ELF-1 (cell line): ENCODE measurements at places on chromosomes 1 and 21.
A peak's percentile ranks its signal among the peaks of the same experiment; 100 is the strongest.

- no peak for DNase-seq
Measured at GRCh38 chr1:55443175-55443915, 228.2 kb upstream of the USP24 start.

DNA sequence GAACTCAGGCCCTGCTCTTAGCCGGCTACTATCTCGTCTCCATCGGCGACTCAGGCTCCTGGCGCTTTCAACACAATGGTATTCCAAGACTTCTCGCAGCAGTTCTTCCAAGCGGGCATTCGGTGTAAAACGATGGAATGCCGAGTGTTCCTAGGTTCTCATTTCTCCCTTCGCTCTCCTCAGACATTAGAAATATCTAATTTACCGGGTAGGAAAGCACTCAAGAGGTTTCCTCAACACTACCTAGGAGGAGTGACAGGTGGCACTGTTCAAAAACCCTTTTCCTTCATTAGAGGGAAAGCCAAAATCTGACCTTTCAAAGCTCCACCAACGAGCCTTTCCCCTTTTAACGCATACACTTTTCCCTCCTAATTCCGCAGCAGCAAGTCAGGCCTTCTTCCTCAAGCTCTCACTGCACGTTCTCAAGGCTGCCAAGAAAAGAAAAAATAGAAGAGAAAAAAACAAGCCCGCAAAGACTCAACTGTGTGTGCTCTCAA is 601 bp downstream of the UBE2G2 start:
- peak; percentile 54 for DNase-seq

- no peak for DNase-seq
Measured at GRCh38 chr1:49576327-49576901, 447.3 kb downstream of the AGBL4 start.

DNA sequence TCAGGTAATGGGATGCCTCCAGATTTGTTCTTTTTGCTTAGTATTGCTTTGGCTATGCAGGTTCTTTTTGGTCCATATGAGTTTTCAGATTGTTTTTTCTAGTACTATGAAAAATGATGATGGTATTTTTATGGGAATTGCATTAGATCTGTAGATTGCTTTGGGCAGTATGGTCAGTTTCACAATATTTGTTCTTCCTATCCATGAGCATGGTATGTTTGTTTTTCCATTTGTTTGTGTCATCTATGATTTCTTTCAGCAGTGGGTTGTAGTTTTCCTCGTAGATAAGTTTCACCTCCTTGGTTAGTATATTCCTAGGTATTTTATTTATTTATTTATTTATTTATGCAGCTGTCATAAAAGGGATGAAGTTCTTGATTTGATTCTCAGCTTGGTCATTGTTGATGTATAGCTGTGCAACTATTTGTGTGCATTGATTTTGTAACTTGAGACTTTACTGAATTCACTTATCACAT is 103.9 kb upstream of the DNAH14 start:
- no peak for DNase-seq

DNA sequence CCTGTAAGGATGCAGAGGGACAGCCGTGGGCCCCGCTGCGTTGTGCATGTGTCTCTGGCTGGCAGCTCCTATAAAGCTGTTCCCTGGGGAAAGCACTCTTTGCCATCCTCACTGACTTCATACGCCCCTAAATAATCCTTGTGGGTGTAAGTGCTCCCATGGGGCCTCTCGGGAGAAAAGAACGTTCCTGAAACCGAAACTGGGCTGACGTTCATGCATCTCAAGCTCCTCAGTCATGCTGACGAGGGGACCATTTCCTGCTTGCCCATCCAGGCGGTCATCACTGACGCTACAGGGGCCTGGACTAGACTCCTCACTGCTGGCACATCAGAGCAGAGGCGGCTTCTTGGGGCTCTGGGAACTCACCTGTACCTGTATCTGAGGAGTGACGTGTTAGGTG is 73.1 kb upstream of the USP24 start:
- no peak for DNase-seq

GRCh38 chr1:198649968-198650338 is 11.1 kb downstream of the PTPRC start:
- no peak for DNase-seq

DNA sequence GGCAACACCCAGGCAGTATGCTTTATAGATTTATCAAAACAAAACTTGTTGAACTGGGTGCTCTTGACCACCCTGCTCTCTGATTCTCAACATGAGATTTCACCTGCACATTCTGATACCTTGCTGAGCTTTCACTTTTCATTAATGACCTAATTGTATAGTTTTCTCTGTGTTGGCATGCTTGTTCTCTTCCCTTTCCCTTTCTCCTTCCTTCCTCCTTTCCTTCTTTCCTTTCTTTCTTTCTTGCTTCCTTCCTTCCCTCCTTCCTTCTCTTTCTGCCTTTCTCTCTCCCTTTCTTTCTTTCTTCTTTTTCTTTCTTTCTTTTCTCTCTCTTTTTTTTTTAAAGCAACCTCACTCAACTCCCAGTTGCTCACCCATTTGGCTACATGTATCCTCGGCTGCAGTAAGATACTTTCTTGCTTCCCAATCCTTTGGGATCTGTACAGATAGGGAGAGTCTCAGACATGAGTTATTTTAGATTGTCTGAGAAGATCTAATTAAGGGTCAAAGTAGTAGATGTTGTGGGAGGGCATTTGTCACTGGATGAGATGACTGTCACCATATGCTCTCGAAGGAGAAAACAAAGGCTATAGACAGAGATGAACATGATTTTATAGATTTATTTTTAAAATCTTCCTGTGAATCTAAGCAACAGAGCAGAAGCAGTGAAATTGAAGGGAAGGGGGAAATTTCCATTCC is 458.0 kb downstream of the USP25 start:
- no peak for DNase-seq

GRCh38 chr1:229058111-229058561 is 212.8 kb upstream of the RAB4A start:
- DNase-seq = no peak

DNA sequence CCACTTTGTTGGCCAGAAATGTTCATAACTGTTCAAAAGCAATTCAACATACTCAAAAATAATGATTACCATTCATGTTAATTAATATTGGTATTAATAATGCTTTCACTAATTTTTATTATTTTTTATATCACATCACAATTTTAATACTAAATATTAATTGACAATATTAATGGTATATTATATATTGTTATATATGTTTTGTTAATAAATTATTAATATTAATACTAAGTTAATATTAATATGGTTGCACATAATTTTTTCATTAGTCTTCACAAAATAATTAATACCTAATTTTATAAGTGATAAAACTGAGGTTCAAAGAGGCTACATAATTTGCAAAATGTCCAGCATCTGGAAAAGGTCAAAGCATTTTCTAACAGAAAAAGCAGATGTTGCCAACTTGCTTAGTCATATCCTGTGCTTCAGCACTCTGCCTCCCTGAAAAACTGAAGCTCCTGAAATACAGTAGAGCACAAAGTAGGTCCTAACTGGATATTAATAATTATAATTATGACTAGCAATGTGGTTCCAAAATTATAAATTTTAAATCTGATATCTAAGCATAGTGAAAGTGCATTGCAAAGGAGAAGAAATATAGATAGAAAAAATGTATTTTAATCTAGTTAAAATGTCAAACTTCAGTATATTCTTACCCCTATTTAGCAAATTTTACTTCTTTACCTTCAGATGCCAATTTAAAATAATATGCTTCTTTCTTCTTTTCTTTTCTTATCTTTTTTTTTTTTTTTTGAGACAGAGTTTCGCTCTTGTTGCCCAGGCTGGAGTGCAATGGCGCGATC is 123.2 kb upstream of the TNFSF4 start:
- DNase-seq = no peak

DNA sequence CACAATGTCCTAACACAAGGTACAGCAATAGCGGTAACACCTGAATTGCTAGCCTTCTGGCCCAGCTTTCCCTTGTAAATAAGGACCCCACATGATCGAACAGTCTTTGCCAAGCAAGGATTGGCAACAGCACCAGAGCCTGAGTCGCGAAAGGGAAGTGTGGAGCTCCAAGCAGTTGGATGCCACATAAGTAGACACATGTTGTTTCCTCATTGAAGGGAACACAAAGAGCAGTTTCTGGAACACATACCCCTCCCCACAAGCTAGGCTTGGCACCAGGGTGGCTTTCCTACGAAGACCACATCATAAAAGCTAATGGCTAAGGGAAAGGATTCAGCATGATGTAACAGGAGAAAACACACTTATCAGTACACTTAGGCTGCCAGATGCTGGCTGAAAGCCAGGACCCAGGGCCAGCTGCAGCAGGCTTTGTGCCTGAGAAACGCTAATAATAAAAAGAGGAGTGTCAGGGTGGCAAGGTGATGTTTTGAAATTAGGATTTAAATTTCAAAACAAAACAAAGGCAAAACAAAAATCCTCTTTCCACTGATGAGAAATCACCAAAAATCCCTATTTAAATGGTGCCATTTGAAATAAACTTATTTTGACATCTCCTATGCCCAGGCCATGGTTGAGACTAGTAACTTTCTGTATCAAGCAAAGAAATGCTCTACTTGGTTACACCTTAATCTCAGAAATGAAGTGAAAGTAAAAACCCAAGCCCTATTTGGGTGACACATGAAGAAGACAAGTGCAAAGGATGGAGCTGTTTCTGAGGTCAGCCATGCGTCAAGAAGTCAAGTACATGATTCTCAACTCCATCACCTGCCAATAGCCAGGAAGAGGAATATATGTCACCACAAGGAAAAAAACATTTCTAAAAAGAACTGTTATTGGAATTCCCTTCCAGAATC is 11.9 kb upstream of the CPLANE2 start:
- DNase-seq = no peak

DNA sequence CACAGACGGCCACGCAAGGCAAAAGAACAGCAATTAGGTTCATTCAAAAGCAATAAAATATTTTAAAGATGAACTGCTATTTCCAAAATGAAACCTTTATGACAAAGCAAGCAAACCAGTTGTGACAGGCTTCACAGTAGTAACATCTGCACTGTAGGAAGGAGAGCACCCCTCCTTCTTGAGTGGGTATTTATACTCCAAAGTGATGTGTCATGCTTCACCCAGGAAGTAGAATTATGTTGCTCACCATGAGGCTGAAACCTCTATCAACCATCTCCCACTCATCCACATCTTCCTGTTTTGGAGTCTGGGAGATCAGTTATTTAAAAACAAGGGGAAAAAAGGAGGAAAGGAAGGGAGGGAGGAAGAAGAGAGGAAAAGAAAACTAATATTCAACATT is 885 bp downstream of the OR2T10 start:
- no peak for DNase-seq

- no peak for DNase-seq
Measured at GRCh38 chr1:223825767-223826748, 19.7 kb downstream of the TP53BP2 start.

DNA sequence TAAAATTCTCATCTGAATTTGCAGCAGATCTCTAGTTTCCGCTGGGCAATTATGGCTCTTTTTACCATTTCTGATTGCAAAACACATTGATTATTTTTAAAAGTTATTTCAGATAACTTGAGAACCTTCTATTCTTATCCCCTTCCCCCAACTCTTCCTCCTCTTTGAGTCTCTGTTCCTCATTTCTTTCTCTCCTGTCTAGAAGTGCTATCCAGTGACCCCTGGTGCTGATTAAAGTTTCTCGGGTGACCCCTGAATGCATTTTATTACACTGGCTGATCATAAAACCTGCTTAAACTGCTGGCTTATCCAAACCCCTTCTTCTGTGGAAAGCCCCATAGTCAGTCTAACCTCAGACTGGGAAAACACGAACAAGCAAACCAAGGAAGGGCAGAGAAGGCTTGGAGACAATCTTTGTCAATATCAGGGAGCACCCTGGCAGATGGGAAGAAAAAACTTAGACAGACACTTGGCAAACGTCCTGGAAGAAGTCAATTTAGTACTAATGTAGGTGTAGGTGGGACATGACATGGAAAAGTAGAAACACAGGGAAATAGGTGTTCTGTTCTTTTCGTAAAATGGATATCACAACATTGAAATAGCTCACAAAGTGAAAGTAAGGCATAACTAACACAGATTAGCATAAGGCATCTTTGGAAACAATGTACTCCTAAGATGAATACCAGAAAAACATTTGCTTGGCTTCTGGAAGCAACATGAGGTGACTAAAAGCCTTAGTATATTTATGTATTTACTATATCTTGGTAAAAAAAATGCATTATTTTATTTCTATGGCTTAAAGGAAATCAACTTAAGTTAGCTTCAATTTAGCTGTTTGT is 61.4 kb downstream of the GORAB start:
- no peak for DNase-seq

DNA sequence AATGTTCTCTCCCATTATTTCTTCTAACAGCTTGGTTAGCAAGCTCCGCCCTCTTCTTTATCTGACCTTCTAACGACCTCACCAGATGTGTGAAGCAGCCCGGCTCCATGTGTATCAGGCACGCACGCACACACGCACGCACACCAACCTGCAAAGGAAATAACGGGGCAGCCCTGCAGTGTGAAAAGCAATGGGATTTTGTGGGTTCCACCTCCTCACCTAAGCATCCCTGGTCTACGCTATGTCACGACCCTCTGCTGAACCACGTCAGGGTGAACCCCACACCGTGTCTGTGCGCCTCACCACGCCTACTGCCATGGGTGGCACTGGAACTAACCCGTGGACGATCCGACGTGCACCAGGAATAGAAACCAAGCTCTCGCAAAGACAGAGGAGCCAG is 10.4 kb downstream of the SSU72 start:
- no peak for DNase-seq

DNA sequence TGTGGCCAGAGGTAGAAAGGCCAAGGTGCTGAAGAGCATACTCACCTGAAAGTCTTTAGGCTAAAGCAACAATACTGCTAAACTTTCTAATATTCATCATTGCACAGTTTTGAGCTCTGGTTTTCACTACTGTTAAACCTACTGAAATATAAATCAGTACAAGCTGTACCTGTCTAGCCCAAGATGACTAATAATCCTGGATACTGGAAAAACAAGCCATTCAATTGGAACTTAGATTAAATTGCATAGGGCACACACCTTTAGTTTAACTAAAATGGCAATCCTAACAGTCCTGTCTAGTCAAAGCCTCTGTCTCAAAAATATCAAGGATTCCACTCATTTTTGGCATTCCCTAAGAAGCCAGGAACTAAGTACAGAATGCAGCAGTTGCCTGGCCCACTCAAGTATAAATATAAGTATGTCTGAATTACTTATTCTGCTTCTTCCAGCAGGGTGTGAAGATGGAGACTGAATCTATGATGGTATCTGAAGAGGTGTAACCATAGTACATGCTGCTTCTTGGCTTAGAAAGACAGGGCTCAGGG is 3.1 kb downstream of the CHML start:
- no peak for DNase-seq

- DNase-seq = no peak
Measured at GRCh38 chr1:175124861-175125260, 57.2 kb downstream of the TNN start.

GRCh38 chr1:117697220-117697781 is 91.5 kb downstream of the TENT5C start:
- DNase-seq = no peak
